ENCODE measurements at places on chromosomes 11 and 22.

DNA sequence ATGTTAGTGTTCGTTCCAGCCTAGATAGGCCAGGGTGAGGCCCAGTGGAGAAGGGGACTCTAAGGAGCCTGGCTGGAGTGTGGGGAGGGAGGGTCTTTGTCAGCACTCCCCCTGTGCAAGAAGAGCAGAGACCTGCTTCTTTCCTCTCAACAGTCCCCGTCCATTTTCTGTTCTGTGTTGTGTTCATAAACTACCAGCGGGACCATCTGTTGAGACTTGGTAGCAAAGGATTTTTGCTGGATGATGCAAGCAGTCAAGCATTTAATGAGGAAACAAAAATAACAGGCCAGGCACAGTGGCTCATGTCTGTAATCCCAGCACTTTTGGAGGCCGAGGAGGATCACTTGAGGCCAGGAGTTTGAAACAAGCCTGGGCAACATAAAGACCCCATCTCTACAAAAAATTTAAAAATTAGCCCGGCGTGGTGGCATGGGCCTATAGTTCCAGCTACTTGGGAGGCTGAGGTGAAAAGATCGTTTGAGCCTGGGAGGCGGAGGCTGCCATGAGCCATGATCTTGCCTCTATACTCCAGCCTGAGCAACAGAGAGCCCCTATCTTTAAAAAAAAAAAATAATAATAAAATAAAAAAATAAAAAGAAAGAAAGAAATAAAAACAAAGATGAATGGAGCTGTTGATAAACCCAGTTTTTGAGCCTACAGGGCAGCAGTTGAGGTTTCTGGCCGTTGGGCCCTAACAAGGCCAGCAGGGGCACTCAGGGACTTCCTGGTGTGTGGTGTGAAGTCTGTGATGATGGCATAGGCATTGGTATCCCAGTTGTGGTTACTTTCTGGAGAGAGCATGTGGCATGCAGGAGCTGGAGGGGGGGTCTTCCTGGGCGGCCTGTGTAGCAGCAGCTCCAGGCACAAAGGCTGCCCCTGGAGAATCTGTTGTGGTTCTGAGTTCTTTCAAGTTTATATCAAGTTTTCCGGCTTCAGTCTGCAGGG lies 1.7 kb upstream of the TXNRD2 start:
- no peak for DNase-seq

GRCh38 chr11:2109541-2110019 lies 29.6 kb downstream of the IGF2 start:
- DNase-seq, result no peak

DNA sequence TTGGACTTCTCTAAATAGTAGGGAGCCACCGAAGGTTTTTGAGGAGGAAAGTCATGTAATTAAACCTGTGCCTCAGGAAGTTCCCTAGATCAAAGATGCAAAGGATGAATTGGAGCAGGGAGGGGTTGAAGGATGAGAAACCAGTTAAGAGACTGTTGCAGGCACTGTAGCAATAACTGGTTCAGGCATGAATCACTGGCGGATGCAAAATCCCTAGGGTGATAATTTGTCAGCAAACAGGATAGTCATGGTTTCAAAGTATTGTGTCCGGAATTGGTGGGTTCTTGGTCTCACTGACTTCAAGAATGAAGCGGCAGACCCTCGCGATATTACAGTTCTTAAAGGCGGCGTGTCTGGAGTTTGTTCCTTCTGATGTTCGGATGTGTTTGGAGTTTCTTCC lies 19.9 kb downstream of the TRIOBP start:
- DNase-seq, result no peak

GRCh38 chr11:1148752-1149180 lies 9.0 kb upstream of the MUC5AC start:
- no peak for DNase-seq

GRCh38 chr22:44658311-44658953 lies 43.6 kb upstream of the PRR5 start:
- no peak for DNase-seq

DNA sequence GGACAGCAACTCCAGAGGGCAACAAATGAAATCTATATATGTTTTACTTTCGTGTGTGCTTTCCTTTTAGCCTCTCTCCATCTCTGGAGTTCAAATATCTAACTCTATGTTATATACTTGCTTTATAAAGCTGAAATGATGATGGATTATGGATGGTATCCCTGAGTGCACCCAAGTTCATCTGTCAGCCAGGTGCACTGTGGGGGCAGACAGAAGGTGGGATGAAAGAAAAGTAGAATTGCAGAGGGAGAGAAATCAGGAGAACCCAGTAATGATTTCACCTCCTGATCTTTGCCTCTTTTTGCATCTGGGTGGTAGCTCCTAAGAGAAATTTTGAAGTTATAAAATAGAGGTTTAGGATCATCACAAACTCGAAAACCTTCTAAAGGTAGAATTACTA lies 2.4 kb downstream of the MUC15 start:
- no peak for DNase-seq

DNA sequence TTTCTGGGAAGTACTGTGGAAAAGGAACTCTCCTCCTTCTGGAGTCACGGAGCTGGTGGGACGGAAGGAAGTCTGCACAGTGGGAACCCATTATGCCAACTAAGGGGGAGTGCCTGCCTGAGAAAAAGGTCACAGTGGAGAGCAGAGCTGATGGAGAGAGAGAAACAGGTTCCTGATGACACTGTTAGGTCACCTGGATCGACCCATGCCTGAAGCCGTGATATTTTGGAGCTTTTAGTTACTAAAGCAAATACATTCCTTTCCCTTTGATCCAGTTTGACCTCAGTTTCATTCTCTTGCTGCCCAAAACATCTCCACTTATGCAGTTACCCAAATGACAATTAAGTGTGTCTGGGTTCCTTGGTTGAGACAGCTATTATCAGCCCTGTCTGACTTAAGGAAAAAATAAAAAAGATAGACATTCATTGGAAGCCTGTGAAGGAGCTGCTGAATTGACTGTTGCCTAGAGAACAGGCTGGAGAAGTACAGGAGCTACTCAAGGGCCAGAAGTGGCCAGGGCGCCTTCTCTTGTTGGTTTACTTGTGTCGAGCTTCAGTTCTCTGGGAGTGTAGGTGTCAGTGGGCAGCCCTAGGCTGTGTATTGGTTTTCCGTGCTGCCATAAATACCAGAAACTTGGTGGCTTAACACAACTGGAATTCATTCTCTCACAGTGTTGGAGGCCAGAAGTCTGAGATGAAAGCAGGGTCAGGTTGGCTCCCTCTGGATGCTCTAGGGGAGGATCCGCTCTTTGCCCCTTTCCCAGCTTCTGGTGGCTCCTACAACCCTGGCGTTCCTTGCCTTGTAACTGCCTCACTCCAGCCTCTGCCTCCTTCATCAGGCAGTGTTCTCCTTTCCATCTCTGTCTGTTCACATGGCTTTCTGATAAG lies 13.6 kb downstream of the MRGPRD start:
- DNase-seq, result no peak

GRCh38 chr11:5234381-5234834 lies at the start of gene HBD:
HBD (minus strand) TSS chr11:5234483; CDS start chr11:5234433, 50 bp downstream.
- DNase-seq, result no peak

- no peak for DNase-seq
Observed at GRCh38 chr11:94018721-94019120, 2.4 kb upstream of the HEPHL1 start.

DNA sequence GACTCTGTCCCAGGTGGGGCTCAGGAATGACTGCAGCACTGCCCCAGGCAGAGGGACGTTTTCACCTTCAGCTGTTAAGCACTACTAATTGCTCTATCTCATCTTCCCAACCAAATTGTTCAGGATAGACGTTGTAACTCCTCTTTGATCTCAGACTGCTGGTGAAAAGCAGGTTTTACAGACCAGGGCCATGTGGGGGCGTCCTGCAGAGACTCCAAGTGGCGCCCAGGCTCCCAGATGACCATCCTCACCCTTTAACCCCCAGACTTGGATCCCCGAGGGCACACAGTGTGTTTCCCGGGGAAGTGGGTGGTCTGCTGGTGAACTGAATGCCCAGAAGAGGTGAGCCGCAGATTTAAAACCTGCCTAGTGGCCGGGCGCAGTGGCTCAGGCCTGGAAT lies 23.9 kb downstream of the FADD start:
- DNase-seq, result no peak

All from D721Med (cell line).